Cortex of kidney (tissue), 1 donor: ENCODE measurements at places on chromosomes 1 and 21.

DNA sequence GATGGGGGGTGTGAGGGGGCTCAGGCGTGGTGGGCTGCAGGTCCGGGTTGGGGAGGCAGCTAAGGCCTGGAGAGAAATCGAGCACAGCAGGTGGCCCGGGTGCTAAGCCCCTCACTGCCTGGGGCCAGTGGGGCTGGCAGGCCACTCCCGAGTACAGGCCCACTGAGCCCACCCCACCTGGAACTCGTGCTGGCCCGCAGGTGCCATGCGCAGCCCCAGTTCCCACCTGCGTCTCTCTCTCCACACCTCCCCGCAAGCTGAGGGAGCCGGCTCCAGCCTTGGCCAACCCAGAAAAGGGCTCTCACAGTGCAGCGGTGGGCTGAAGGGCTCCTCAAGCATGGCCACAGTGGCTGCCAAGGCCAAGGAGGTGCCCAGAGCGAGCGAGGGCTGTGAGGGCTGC lies 1047.1 kb upstream of the ADGRL4 start:
- no peak for DNase-seq

DNA sequence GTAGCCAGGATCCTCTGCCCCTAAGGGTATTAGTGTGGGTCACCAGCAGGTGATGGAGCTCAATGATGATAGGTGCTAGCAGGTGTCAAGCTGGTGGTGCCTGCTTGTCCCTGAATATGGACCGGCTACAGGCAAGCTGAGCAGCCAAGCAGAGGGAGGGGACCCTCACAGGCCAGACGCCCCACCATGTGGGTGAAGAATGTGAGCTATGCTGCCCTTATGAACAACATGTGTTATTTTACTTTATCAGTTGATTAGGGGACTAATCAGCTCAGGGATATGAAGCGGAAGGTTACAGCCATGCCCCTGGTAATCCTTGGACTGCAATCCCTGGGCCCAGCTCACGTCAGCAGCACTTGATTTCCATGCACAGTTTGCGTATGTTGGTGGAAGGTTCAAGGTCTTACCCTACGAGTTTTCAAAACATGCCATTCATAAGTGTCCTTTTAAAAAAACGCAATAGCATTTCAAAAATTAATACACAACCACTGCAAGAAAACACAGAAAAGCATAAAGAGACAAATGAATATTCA lies 106.0 kb downstream of the CDC7 start:
- DNase-seq: no peak

GRCh38 chr21:27424601-27425000 lies 457.7 kb upstream of the ADAMTS5 start:
- DNase-seq: no peak

DNA sequence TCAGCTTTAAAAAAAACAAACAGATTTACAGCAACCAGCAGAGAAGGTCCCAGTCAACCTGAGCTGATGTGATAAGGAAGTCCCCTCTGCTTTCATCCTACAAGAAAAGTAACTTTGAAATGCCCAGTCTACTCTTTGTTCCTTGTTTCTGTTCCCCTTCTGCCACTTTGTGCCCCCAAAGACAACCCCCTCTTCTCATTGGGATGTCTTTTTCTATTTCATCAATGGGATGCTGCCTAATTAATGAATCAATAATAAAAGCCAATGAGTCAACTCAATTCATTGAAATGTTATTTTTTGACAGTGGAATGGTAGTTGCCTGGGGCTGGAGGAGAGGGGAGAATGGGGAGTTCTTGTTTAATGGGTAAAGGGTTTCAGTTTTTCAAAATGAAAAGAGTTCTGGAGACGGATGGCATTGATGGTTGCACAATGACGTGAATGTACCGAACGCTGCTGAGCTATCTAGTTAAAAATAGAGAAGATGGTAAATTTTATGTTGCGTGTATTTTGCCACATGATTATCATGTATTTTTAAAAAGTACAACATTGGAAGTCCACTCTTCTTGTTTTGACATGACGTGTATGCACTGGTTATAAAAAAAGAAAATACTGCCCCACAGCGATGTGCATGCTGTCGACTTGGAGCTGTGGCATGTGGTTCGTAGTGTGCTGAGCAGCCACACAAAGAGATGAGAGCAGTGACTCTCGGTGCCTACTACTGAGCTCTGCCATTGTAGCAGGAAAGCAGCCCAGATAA lies 22.4 kb upstream of the PADI2 start:
- no peak for DNase-seq

DNA sequence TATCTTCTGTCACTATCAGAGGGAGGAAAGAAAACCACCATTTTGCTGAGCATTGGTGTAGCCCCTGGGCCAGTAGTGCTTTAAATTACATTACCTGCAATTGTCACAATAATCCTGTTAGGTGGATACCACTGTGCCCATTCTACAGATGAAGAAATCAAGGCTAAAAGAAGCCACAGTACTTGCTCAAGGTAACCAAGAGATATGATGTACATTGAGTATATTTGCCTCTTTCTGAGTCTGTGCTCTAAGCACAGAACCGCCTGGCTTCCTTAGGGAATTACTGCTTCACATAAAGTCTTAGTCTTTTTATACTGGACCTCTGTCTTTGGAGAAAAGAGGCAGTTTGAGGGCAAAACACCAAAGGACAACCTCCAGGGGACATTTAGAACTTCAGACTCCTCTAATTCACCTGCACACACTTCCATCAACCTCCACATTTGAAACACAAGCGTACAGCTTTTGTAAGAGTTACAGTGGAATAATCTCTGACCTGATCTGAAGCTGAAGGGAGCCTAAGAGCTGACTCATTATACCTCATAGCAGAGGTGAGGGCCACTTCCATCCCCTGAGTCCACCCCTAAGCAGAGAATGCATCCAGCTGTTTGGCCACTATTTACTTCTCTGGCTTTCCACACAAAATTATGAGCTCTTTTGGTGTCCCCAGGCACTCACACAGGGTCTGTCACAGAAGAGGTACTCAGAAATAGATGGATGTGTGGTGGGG lies 61.8 kb downstream of the PLPP3 start:
- DNase-seq: no peak
